ENCODE measurements at places on chromosomes 2 and 18. TPM values are rescaled to one million over a fixed set of nuclear protein-coding genes. Genes with fewer than 3 reads are reported as not detected.

GRCh38 chr2:71045151-71045550 is 23.3 kb upstream of the NAGK start:
- no peak for DNase-seq

GRCh38 chr2:39649511-39649910 is 16.2 kb upstream of the TMEM178A start:
- DNase-seq: no peak

GAD1 gene
- total RNA-seq: not detected

- DNase-seq: peak; percentile 35
These were observed 23.7 kb downstream of the CRACDL start for GRCh38 chr2:98912221-98912851.

DNA sequence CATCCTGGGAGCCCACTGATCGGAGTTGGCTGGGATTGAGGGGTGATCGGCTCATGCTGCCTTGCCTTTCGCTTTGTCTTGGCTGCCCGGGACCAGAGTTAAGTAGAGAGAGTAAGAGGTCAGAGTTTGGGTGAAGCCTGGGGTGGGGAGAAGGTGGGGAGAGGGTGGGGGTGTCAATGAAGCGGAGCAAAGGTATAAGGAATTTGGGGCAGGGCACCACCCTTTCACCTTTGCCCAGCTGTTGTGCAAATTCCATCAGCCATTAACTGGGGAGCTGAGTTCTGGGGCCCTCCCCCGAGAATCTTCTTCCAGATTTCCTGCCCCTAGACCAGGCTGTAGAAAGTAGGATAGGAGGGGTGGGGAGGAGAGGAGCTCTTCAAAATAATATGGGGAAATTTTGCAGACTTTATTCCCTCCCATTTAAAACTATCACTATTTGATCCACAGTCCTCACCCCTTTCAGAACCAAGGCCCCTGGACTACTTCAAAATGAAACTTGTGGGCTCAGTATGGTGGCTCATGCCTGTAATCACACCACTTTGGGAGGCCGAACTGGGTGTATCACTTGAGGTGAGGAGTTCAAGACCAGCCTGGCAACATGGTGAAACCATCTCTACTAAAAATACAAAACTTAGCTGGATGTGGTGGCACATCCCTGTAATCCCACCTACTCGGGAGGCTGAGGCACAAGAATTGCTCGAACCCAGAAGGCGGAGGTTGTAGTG is at the start of gene SLC23A3:
Gene SLC23A3 (minus strand): TSS at position 100 of the 725 bp plus-strand sequence. CDS start 45 bp downstream, at position 55.
- DNase-seq: no peak

PAIP2B gene
- total RNA-seq: 47.4 TPM

- DNase-seq: no peak
These were observed 231.3 kb downstream of the NDUFA10 start for GRCh38 chr2:239793836-239794235.
